ENCODE measurements at places on chromosomes 3 and 15. TPM values are rescaled to one million over a fixed set of nuclear protein-coding genes. Genes with fewer than 3 reads are reported as not detected.

DNA sequence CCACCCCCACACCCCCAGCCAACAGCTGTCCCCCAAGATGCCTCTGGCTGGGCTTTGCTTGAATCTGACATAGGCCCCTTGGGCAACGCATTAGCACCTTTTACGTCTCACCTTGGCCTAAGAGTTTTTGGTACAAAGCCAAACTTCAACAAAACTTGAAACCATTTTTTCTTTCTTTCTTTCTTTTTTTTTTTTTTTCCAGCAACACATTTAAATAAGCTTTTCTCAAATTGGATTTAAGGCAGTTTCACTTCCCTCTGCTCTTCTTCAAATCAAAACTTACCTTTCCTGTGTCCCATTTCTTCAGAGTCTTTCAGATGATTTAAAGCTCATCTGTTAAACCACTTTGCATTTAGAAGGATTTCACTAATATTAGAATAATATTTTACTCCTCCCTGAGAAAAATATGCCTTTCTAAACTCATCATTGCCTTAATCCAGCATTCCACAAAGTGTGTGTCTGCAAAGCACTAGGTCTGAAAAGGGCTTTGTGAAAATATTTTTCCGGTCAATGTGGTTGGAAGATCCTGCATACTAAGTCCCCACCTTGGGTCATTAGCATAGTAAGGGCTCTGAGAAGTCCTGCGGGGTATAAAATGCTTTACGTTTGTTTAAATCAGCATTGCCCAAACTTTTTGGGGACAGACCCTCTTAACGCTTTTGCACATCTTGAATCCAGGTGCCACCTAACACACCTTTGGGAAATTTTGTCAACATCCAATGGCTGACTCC, 217.0 kb downstream of the TLE3 start:
- no peak overlapping the region for H3K27ac ChIP-seq
- no peak overlapping the region for H3K4me3 ChIP-seq
- no peaks in the 10 kb centered on the region for H3K4me1 ChIP-seq
- H3K27me3 ChIP-seq = peaks cover 13% of the 10 kb centered on the region
- peaks cover 4% of the 10 kb centered on the region for H3K36me3 ChIP-seq

GRCh38 chr3:121696186-121696585, 35.5 kb upstream of the HCLS1 start:
- peaks cover 16% of the 10 kb centered on the region for H3K4me1 ChIP-seq
- H3K27ac ChIP-seq = no peak overlapping the region
- H3K27me3 ChIP-seq = no peaks in the 10 kb centered on the region
- peaks cover 25% of the 10 kb centered on the region for H3K36me3 ChIP-seq
- no peak for DNase-seq

DNA sequence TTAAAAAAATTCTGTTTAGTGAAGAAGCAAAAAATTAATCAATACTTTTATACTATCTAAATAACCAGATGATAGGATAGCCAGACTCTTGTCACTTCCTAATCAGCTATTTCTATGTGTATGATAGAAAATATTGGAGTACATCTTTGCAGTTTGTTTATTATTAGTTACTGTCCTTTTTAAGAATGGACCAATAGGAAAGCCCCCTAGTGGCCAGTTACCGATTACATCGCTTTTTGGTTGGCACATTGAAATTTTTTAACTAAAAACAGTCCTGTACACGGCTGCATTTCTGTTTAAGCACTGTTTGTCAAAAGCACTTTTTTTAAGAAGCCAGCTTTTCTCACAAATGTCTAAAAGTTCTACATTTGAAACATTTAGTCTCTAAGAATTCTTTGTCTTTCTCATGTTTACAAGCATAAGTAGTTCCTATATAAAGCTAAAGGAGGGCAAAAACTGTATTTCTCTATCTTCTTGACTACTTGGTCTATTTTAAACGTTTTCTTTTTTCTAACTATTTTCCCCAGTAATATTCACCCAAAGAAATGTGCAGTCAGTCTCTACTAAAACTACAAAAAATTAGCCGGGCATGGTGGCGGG, 253.2 kb upstream of the LRTM1 start:
- no peaks in the 10 kb centered on the region for H3K36me3 ChIP-seq
- H3K4me3 ChIP-seq = no peak overlapping the region
- DNase-seq = no peak
- no peak overlapping the region for H3K27ac ChIP-seq

GRCh38 chr15:77807115-77807514, 174.4 kb upstream of the LINGO1 start:
- H3K27ac ChIP-seq = no peak overlapping the region
- H3K4me1 ChIP-seq = peaks cover 5% of the 10 kb centered on the region
- no peak for DNase-seq
- H3K36me3 ChIP-seq = no peaks in the 10 kb centered on the region
- H3K27me3 ChIP-seq = peaks cover 9% of the 10 kb centered on the region

The GCSAM gene
- not detected for total RNA-seq

The FRG2C gene
- total RNA-seq = not detected

The MME gene
- total RNA-seq = 1.7 TPM

The IQCF5 gene
- not detected for total RNA-seq

DNA sequence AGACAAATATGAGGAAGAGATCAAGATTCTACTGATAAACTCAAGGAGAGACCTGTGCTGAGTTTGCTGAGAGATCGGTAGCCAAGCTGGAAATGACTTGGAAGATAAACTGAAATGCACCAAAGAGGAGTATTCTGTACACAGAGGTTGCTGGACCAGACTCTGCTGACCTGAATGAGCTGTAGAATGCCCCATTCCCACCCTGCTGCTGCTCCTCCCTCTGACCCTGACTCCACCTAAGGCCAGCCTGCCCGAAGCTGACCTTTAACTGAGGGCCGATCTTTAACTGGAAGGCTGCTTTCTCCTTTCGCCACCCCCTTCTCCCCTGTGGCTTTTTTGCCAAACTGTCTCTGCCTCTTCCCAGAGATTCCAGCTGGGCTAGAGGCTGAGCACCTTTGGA, 34.6 kb downstream of the CDIN1 start:
- H3K27ac ChIP-seq = no peak overlapping the region
- H3K4me1 ChIP-seq = no peaks in the 10 kb centered on the region
- no peaks in the 10 kb centered on the region for H3K27me3 ChIP-seq
- H3K4me3 ChIP-seq = no peak overlapping the region
- no peaks in the 10 kb centered on the region for H3K36me3 ChIP-seq

The MRAS gene
- total RNA-seq = 68.4 TPM

The UBE3A gene
- 75.9 TPM for total RNA-seq

The GADL1 gene
- total RNA-seq = not detected

The CLRN1 gene
- not detected for total RNA-seq

DNA sequence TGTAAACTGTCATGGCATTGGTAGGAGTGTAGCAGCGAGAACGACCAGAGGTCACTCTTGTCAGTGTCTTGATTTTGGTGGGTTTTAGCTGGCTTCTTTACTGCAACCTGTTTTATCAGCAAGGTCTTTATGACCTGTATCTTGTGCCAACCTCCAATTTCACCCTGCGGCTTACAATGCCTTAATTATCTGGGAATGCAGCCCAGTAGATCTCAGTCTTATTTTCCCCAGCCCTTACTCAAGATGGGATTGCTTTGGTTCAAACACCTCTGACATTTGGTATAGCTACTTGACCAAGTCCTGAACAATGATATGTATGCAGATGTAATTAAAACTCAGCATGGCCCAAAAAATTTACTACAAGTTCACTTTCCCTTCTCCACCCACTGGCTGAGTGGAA, 388.4 kb downstream of the RSL24D1 start:
- H3K27me3 ChIP-seq = peaks cover 1% of the 10 kb centered on the region
- H3K4me1 ChIP-seq = peaks cover 3% of the 10 kb centered on the region
- H3K4me3 ChIP-seq = no peak overlapping the region

The HHATL gene
- not detected for total RNA-seq
